Stimulated activated CD4-positive, alpha-beta T cell treated with anti-CD3 and anti-CD28 coated beads, Interleukin-2, amount 100 ng/mL, for 24 hours (primary cell): ENCODE measurements at places on chromosomes 12 and 14.

DNA sequence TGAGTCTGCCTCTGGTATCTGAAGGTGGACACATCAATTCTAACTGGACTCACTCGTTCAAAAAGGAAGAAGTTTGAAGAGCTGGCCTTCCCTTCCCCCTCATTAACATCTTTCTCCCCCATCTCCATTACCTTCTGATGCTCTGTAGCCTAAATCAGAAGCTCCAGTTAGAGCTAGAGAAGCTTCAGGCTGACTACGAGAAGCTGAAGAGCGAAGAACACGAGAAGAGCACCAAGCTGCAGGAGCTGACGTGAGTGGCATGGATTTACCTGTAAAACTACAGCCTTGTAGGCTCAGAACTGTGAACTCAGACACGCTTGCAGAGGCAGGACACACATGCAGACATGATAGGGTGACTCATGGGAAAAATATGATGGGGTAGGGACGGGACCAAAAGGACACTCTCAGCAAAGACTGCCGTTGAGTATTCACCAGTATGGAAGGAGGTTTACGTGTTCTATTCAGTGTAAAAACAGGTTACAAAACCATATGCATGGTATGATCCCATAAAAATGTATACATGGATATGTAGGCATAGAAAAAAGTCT is 14.3 kb upstream of the PIP4K2C start:
- no peak for DNase-seq

GRCh38 chr14:48398675-48399282 is 723.4 kb upstream of the MDGA2 start:
- DNase-seq: no peak

GRCh38 chr14:70061108-70061507 is 127.6 kb downstream of the SLC8A3 start:
- DNase-seq: no peak

DNA sequence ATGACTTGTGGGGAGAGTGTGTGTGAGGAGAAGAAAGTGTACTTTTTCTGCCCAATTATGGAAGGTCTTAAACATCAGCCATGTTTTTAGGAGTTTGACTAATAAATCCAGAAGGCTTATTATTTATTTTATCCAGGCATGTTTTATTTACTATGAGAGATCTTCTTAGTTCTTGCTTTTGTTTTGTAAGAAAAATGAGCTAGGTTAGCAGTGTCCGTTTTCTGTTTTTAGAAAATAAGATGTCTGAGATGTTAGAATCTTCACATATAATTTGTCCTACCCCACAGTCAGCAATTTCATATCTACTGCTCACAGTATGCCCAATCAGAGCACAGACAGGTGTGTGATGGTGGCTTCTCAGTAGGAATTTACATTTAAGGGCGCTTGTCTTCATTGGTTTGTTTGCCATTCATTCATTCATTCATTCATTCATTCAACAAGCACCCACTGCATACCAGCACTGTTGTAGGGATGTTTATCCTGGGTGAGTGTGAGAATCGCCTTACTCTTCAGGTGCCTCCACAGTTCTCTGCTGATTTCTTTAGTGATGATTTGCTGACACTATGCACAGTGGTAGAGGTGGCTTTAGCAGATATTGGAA is 83.2 kb downstream of the CRADD start:
- DNase-seq: no peak

DNA sequence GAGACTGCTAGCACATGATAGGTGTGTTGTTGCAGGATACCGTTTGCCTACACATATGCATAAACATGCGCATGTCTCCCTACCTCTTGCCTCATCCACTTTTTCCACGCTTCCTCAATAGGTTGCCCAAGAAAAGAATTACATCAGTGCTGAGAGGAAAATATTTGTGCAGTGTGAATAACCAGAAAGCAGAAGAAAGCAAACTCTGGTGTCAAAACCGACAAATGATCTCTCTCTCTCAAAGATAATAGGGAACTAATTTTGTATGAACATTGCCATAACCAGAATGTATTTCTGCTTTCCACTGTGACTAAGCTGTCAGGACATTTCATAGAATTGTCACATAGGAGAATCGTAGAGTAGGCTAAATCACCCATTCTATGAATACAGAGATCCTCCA is 1.3 kb downstream of the CLEC7A start:
- no peak for DNase-seq

DNA sequence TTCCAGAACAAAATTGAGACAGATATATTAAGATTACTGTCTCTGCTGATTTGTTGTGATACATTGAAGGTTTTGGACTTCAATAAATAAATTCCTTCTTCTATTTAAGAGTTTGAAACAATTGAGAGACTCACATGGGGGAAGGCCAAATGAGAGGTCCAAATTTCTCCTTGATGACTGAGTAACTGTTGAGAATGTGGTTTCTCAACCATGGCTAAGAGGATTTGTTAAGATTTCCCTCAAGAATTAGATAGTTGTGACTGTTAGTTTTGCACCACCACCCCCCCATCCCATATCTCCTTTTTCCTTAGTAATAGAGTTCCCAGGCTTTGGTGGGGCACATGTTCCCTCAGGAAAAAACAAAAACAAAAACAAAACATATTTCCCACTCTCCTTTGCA is 47.7 kb upstream of the IGF1 start:
- DNase-seq: no peak

DNA sequence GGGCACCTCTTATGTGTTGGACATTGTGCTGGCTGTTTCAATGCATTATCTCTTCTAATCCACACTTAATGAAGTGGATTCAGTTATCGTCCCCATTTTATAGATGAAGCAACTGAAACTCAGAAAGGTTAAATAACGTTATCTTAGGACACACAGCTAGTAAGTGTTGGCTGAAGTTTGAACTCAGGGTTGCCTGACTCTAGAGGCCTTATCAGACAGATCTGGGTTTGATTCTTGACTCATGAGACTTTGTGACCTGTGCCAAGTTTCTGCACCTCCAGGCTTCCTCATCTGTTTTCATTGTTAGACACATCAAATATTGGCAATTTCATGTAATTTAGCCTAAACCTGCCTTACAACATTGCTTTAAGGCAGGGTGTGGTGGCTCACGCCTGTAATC is 18.2 kb upstream of the IRF2BPL start:
- no peak for DNase-seq

DNA sequence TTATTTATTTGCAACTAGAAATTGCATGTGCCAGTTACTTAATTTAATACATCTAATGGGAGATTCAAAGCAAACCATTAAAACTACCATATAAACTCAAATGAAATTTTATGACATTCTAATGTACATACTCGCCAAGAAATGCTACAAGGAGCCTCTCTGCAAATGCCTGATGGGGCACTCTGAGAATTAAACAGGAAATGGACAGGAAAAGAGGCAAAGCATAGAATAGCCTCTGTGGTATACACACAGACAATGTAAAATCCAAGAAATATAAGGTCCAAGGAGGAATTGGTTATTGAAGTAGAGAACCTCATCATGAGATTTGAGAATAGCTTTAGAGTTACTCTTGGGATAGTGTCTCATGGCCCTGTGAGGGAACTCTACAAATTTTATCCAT is 41.2 kb downstream of the RAB21 start:
- DNase-seq: no peak

DNA sequence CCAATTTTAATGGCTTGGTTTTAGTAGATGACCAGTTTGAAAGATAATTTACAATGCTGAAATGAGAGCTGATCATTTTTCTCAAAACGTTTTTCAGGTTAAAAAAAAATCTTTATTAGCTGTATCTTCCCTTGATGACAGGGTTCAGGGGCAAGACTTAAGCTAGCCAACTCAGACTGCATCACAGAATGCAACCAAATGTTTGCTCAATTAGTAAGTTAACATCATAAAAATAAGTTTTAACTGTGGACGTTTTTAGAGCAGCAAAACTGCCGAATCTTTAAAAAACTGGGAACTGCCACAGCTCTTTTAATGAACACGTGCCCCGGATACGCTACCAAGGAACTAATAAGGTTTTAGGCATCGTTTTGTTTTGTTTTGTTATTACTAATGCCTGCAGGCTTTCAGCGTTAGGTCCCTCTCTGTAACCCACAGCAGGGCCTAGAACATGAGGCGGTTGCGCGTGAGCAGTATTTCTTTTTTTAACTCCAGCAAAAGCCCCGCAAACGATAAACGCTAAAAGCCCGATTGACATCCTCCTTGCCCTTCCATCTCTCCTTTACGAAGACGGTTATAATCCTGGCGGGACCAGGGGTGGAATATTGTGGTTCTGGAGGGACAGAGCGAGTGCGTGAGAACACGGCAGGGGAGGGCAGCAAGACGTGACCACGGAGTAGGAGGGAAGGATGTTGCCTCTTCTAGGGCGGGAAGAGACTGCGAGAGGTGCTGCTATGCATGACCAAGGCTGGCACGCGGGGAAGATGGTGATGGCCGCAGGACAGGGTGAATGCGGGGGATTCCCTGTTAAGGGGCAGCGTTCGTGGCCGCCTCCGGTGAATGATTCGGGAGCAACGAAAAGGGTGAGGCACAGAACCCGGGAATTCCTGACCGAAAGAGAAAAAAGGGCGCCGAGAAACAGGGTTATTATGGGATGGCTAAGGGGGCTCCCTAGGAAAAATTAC is 652 bp downstream of the SUPT16H start:
- DNase-seq: peak; percentile 60

DNA sequence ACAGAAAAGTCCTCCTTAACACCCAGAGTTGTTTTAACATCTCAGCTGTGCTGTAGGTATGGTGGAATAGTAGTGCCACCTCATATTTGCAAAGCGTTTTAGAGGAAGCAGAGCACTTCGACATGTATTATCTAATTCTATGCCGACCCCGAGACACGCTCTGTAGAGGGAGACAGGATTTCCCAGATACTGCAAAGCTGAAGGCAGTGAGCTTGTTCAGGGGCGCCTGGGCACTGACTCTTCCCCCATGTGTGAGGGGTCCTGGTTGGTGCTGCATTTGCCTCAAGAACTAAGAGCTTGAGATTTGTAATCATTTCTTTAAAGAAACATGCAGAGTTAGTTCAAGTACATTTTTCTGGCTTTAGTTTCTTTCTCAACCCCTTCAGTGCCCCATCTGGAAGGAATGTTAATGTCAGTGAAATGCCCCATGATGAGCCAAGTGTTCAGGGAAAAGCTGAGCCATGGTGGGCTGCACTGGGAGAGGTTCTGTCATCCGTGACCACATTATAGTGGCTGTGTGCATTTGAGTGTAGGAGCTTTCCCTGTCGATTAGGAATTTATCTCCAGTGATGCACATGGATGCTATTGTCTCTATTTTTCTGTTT is 66.3 kb downstream of the MBIP start:
- no peak for DNase-seq

- DNase-seq: no peak
These were observed 481.7 kb downstream of the BCAT1 start for GRCh38 chr12:24467226-24467625.

DNA sequence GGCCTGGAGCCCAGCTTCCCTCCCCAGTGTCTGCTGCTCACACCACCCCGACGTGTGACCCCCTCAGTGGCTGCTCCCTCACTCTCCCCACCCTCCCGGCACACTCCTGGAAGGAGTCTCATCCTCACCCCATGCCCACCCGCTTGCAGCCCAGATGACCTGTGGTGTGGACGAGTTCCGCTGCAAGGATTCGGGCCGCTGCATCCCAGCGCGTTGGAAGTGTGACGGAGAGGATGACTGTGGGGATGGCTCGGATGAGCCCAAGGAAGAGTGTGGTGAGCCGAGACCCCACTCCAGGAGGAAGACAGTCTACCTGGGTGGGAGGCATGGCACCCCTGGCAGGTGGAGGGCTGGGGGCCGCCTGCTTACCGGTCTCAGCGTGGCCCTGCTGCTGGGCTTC is 15.0 kb upstream of the NXPH4 start:
- DNase-seq: no peak

GRCh38 chr12:126976579-126976978 is 1290.4 kb upstream of the TMEM132C start:
- no peak for DNase-seq

DNA sequence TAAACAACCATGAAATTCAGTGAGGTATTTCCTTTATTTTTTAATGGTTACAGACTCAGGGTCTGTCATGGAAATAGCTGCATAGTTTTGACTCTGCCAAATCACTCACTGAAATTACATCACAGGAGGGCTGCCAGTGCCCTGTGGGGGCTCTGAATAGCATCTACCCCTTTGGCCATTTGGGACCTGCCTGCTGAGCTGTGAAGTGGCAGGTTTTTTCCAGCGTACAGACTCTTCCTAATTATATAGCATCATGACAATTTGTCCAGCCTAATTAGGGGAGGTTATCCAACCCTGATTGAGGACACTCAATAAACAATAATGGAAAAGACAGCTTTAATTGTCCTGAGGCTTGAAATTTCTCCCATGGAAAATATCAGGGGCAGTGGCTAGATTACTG is 1.8 kb upstream of the COCH start:
- no peak for DNase-seq

DNA sequence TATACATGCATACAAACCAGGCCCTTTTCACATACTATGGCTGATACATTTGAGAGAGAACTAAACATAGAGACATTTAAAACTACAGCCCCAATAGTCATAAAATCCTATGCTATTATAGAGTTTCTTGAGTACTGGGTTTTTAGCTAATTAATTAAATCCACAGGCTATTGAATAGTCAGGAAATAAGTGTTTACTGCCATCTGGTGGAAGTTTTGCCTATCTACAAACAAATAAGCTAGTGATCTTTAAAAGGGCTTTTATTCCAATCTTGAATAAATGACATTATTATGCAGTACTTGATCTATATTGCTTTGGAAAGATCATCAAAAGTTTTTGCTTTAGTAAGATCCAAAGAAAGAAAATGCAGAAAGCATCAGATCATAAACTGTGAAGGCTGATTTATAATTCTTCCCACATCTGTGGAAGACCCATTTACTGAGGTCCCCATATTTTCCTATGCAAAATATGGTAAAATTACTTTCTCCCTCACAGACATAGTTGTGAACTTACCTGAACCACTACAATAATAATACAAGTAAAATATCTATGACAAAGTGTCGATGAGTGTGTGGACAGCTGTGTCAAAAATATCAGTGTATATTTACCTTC is 131.3 kb downstream of the ITPR2 start:
- no peak for DNase-seq

- DNase-seq: no peak
These were observed 129.2 kb downstream of the KCNA5 start for GRCh38 chr12:5172886-5173285.

- no peak for DNase-seq
These were observed 105.0 kb downstream of the DNAH10 start for GRCh38 chr12:123867141-123867540.

DNA sequence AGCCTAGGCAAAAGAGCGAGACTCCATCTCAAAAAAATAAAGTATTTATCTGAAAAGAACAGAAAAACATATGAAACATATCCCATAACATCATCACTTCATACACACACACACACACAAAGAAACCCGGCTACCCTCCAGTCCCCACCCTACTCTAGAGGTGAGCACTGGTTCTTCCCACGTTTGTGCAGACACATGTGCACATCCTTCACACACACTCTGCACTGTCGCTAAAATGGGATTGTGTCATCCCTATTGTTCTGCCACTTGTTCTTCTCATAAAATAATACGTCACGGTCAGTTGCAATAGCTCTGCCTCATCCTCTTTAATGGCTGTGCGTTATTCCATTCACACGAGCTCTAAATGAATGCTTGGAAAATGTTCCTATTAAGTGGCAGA is 85.9 kb upstream of the ANO2 start:
- DNase-seq: no peak
